ENCODE measurements at places on chromosomes 3 and 15.
A peak's percentile ranks its signal among the peaks of the same experiment; 100 is the strongest.

DNA sequence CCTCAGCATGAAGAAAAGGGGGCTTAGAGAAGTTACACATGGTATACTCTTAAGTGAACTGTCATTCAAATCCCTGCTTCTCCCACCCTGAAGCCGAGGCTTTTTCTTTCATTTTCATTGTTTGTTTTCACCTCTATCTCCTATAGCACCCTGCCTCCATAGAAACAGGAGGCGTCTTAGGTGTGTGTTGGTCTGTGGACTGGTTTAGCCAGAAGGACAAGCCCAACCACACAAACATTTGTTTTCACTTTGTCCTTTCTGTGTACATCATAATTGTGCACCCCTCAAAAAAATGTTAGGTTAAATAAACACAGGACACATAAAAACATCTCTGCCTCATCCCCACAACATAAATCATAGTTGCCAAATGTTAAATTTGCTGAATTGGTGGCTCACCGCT, 73.3 kb upstream of the UBE2E2 start:
- no peak for DNase-seq

DNA sequence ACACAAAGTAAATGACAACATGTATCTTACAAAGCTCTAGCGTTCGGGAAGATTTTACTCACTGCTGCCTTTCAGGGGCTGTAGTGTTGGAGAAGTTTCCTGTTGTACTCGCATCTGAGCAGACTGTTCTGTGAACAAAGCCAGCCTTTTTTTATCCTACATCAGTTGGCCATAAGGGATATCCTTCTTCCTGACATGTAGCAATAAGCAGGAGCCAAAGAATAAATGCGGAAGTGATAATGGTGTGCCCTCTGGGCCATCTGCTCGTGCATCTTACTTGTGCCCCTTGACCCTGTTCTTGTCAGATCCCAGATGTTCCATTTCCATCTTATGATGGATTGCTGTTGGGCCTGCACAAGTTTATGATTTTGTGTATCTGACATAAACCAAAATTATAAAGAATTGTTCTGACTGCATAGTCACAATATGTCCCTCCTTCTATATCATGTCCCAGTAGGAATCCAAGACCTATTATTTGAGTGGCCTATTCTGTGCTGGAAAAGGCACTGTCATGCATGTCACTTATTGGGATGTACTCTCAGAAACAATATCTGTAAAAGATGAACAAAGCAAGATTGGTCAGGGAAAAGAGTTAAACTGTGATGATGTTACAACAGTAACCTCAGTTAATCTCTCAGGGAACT, 631.3 kb downstream of the NSUN3 start:
- DNase-seq: no peak

DNA sequence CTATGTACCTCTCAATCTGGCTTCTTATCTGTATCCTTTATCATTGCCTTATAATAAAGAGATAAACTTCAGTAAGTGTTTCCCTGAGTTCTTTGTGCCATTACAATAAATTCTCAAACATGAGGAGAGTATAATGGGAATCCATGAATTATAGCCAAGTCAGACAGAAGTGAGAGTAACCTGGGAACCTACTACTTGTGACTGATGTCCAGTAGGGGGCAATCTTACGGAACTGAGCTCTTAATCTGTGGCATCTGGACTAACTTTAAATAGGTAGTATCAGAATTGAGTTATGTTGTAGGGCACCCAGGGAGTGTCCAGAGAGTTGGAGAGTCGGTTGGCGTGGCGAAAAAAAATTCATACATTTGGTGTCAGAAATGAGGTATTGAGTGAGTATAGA, 542.6 kb downstream of the ZBBX start:
- peak; percentile 37 for DNase-seq

DNA sequence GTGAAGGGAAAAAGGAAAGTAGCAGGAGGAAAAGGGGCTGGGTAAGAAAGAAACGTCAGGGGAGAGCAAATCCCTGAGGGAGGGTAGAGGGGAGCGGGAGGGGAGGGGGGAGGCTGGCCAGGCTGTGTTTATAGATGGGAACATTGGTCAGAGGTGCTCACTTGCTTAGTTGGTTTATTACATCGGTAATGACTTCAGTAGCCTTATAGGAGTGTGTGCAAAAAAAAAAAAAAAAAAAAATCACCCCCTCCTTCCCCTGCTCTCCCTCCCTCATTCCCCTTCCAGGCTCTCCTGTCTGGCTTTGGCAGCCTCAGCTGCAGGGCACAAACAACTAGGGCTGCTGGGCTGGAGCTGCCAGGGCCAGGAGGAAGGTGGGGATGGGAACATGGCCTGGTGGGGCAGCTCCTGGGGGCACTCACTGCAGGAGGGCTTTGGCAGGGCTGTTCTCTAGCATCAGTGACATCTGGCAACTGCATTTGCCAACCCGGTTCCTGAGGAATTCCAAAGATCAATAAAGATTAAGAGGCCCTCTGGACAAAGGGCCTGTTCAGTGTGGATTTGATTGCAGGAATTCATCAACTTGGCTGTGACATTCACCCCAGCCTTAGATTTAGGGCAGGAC, 334.5 kb upstream of the FRG2C start:
- no peak for DNase-seq

GRCh38 chr3:136938334-136938733, 19.4 kb upstream of the IL20RB start:
- no peak for DNase-seq

DNA sequence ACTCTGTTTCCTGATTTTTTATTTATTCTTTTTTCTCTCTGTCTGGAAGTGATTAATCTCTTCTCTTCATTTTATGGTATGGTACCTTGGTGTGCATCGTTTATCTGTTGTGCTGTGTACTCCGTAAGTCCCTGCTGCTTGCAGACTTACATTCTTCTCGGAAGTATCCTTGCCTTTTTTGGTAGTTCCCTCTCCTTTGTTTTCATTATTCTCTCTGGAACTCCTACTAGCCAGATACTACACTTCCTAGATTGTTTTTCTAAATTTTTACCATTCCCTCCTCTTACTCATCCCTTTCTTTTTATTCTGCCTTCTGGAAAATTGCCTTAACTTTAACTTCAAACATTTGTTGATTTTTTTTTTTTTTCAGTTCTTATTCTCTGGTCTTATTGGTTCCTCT, 27.2 kb downstream of the PIK3CA start:
- no peak for DNase-seq

DNA sequence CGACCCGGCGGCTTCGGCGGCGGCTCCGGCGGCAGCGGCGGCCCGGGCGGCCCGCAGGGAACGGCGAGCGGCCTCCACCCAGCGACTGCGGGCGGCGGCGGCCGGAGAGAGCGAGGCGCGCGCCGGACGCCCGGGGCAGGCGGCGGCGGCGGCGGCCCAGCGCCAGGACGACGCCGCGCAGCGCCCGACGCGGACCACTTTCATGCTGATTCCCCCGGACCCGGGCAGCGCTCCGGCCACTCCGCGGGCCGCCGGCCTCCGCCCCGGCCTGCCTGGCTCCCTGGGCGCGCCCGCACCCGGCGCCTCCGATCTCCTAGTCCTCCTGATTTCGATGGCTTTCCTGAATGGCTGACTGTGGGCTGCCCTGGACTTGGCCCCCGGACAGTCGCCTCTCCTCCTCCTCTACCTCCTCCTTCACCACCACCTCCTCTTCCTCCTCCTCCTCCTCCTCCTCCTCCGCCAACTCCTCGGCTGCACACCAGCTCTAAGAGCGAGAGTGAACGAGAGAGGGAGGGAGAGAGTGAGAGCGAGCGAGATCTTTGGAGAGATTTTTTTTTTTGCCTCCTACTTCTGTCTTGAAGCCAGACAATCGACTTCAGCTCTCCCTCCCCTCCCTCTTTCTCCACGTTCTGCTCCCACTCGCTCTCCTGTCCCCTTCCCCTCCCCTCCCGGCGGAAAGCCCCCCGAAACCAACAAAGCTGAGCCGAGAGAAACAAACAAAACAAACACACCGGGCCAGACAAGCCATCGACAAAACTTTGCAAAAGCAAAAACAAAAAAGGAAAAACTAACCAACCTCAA, 844 bp downstream of the NR2F2 start:
- no peak for DNase-seq

- no peak for DNase-seq
These were observed 143.6 kb downstream of the OPA1 start for GRCh38 chr3:193736616-193737015.

DNA sequence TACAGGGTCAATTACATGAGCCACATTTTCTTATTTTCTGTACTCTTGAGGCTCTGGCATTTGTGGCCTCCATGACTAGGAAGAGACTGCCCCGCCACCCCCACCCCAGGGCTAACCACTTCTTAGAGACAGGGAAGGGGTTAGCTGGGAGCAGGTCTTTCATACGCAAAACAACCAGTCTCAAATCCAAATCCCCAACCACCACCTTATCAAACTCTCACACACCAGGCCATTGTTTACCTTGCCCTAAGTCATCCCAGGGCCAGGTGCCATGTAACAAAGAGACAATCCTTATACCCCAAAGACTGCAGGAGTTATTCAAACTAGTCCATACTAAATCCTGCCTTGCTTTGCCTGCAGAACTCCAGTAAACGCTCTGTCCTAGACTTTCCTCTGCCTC, 77.8 kb downstream of the B3GNT5 start:
- DNase-seq: peak; percentile 20

GRCh38 chr3:132032959-132033358, 1.9 kb downstream of the CPNE4 start:
- no peak for DNase-seq

GRCh38 chr3:188076176-188076575, 77.8 kb upstream of the LPP start:
- no peak for DNase-seq

- no peak for DNase-seq
These were observed 118.3 kb upstream of the GALNT15 start for GRCh38 chr3:16056217-16056616.

- no peak for DNase-seq
These were observed 378.7 kb downstream of the MCTP2 start for GRCh38 chr15:94610069-94610468.

- DNase-seq: no peak
These were observed 27.6 kb upstream of the VILL start for GRCh38 chr3:37963016-37963415.

DNA sequence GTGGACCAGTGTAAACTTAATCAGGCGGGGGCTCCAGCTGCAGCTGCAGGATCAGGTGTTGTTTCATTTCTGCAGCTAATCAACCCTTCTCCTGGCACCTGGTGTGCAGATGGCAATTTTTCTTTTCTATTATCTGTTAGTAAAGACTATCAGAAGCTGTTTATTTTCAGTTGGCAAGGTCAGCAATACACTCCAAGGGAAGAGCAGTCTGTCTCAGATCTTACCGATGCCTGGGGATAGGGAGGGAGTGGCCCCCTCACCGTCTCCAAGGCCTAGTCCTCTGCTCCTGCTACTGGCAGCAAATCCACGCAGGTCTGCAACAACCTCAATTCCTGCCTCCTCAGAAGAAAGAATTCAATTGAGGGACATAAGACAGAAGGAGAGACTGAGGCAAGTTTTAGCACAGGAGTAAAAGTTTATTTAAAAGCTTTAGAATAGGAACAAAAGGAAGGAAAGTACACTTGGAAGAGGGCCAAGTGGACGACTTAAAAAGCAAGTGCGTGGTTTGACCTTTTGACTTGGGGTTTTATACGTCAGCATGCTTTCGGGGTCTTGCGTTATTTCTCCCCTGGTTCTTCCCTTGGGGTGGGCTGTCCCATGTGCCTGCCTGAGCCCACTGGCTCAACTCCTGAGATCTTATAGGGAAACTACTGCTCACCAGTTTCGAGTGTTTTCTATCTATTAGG, 9.2 kb downstream of the CCRL2 start:
- DNase-seq: no peak

DNA sequence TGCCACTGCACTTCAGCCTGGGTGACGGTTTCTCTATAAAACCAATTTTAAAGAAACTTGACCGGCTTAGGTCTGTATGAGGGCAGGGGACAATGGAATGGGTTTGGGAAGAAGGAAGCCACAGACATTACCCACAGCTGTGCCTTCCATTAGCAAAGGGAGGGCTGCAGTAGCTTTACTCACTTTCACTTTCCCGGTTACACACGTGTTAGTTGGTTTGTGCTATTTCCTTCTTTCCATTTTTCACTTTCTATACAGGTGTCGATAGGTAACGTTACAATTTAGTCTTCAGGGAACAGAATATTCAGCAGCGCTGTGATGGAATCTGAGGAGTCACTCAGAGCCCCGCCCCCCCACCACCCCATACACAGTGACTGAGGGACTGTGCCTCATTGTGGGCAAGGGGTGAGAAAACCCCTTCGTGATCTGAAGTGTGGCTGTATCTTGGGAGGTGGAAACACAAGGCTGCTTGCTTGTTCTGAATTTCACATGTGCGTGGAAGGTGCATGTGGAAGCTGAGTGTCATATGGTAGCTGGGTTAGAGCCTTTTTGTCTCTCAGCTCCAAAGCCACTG, 44.8 kb upstream of the RPL32 start:
- no peak for DNase-seq

DNA sequence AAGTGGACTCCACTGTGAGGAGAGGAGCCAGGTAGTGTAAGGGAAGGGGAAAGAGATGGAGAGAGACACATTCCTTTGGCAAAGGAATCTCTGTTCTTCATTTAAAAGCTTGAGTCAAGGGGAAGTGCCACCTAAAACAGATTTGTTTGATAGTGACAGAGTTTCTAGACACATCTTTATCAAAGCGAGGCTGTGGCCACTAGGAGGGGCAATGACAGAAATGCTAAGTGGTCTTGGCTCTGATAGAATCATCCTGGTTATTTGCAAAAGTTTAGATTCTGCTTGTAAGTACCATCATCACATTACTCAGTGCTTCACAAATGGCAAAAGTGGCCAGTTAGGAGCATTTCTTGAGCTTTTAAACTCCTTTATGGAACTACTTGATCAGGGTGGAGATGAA, 261.4 kb downstream of the CNTN3 start:
- DNase-seq: no peak

- no peak for DNase-seq
These were observed 28.9 kb downstream of the CHD2 start for GRCh38 chr15:92929002-92929401.

DNA sequence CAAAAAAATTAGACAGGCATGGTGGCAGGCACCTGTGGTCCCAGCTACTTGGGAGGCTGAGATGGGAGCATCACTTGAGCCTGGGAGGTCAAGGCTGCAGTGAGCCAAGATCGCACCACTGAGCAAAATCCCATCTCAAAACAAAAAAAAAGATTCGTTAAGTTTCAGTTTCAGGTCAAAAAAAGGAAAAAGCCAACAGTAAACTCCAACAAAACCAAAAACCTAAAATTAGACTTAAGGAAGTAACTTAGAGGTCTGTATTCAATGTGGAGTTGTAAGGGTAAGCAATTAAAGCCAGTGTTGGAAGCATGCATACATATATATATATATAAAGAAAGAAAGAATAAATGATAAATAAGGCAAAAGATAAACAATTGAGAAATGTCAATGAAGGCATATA, 11.8 kb downstream of the KPNA1 start:
- no peak for DNase-seq

- DNase-seq: no peak
These were observed 55.9 kb downstream of the PDIA5 start for GRCh38 chr3:123122525-123123315.

DNA sequence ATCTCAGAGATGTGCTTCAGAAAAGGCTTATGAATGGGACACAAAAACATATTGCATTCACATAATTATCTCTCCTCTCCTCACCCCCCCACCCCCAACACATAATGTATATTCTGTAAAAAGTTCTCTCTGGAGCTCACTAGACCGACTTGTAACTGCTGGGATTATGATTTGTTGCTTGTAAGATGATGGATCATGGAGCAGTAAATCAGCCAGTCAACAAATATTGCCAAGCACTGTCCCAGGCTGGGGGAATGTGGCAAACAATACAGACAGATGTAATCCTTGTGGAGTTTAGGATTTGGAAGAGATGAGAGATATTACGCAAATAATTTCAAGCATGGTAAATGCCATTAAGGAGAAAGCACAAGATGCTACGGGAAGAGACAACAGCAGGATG, 114.8 kb downstream of the PEX5L start:
- no peak for DNase-seq

All from KBM-7 (cell line).